GM12878 (cell line): ENCODE measurements at places on chromosomes 7 and 10. TPM values are rescaled to one million over a fixed set of nuclear protein-coding genes. Genes with fewer than 3 reads are reported as not detected.

- no peak for DNase-seq
Observed at GRCh38 chr7:3042861-3043489, 692 bp downstream of the CARD11 start.

DNA sequence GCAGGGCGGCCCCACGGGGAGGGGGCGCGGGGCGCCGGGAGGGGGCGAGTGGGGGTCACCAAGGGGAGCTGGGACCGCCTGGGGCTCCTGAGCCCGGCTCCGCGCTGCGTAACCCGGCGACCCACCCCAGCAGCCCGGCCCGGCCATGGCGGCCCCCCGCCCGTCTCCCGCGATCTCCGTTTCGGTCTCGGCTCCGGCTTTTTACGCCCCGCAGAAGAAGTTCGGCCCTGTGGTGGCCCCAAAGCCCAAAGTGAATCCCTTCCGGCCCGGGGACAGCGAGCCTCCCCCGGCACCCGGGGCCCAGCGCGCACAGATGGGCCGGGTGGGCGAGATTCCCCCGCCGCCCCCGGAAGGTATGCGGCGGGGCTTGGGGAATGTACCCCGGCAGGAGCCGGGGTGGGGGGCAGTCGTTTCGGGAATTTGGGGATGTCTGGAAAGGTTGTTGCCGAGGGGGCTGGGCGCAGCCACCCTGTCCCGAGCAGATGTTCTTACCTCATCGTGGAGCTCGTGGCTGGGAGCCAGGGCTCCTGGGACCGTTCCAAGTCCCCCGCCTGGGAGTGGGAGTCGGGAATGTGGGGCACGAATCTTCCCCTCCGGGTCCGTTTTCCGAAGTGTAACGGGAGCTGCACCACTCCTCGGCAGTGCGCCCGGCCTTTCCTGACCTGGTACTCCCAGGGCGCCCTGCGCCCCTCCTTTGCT lies 431 bp downstream of the ZYX start:
- no peak for DNase-seq

ATRNL1 gene
- 0.31 and 0.38 TPM in 2 replicates for polyA plus RNA-seq

TAS2R5 gene
- not detected in 2 replicates for polyA plus RNA-seq

- no peak for DNase-seq
Observed at GRCh38 chr7:66007232-66007631, 25.2 kb upstream of the GUSB start.

EBF3 gene
- not detected in 2 replicates for polyA plus RNA-seq

GRCh38 chr7:157612664-157613561 lies 276.1 kb downstream of the DNAJB6 start:
- no peak for DNase-seq

PTN gene
- polyA plus RNA-seq: 0.10 TPM in 1 of 2 replicates, not detected in the other

CHRM2 gene
- not detected in 2 replicates for polyA plus RNA-seq

GRCh38 chr10:113958631-113959382 lies 84.9 kb upstream of the ADRB1 start:
- no peak for DNase-seq

GRCh38 chr7:97982647-97983046 lies 7.3 kb downstream of the OCM2 start:
- no peak for DNase-seq

DNA sequence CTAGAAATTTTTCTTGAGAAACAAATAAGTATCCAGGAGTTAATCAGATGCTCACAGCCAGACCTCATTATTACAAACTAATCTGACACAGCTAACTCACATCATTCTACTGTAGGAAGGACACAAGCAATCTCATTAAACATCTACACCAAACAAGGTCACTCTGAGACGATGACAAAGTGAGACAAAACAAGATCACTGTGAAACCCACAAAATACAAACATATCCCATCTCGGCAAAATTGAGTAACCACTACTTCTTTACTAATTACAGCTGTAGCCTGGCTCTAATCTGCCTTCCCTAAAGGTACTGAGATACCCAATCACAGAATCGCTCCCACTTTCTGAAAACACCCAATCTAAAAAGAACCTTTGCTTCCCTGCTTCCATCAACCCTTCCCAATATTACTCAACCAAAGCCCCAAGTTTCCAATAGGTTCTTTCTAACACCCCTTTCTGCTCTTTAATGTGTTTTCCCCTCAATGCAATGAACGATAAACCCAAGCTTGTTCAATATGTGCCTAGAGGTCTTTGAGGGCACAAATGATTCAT lies 26.9 kb downstream of the CCDC6 start:
- no peak for DNase-seq

- no peak for DNase-seq
Observed at GRCh38 chr7:139982927-139983920, 79.5 kb downstream of the PARP12 start.

SERPINE1 gene
- 0.83 and 1.1 TPM in 2 replicates for polyA plus RNA-seq

- DNase-seq: no peak
Observed at GRCh38 chr10:123417414-123417813, 248.7 kb upstream of the GPR26 start.

DPP6 gene
- polyA plus RNA-seq: not detected in 2 replicates

GRCh38 chr7:102287981-102288278 lies 1.3 kb downstream of the SH2B2 start:
- DNase-seq: no peak

DNA sequence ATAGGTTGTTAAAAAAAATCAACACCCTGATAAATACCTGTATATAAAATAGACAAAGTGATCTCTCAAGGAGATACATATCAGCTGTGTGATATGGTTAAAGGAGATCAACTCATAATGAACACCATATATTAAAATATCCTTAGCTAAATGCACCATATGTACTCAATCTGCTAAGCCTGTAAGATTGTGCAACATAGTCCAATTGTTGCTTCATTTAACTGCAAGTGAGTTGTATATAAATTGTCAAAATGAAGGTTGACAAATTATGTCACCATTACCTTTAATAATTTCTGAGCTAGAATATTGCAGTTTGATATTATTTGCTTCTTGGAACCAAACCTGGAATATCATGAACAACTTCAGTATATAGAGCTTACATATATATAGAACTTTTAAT lies 283.7 kb downstream of the MALRD1 start:
- no peak for DNase-seq

TAS2R41 gene
- not detected in 2 replicates for polyA plus RNA-seq

SLC18A3 gene
- polyA plus RNA-seq: not detected in 2 replicates

ITIH2 gene
- polyA plus RNA-seq: 0.05 TPM in 1 of 2 replicates, not detected in the other

DNA sequence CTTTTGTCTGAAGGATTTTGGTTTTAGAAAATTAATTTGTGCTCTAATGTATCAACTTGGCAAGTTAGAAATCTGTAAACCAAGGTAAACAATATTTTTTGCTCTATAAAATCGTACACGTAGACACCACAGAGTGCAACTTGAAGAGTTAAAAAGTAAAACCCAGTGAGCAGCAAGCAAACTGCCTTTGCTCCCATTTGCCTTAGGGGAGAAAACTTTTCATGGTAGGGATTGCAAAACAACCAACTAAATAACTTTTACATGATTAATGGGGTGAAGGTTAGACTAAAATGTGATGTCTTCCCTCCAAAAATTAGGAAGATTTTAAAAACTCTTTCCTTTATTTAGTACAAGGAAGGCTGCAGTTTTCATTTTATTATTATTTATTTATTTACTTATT lies 224.2 kb upstream of the LYZL1 start:
- DNase-seq: no peak

CUX1 gene
- 21.6 and 31.0 TPM in 2 replicates for polyA plus RNA-seq

DNA sequence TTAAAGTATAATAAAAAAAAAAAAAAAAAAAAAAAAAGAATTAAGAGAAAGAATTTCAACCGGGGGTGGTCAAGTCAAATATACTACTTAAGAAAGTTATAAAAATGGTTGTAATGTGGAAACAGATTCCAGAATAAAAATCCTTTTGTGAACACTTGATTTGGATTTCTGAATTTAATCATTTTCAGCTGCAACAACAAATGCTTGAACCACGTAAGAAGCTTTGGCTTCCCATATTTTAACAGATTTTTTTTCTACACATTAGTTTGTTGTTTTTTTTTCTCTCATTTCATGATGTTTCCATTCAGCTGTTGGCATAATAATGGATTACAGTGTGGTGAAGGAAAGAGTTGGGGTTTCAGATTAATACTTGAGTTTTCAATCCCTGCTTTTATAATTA lies 137.3 kb upstream of the AGR3 start:
- no peak for DNase-seq

GRCh38 chr7:6279937-6280336 lies 7.5 kb upstream of the CYTH3 start:
- DNase-seq: no peak

GRCh38 chr7:5584821-5585220 lies 161.2 kb upstream of the TNRC18 start:
- no peak for DNase-seq

- no peak for DNase-seq
Observed at GRCh38 chr7:144818511-144818910, 17.3 kb downstream of the TPK1 start.

DNA sequence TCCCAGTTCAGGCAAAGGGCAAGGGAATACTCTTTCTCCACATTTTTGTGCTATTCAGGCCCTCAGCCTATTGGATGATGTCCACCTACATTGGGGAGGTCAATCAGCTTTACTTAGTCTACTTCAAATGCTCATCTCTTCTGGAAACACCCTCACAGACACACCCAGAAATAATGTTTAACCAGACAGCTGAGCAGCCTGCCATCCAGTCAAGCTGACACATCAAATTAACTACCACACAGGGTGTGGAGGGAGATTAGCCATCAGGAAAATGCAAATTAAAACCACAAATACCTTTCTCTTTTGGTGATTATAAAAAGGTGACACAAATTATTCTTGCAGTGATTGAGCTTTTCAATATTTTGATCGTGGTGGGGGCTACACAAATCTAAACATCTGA lies 74.7 kb upstream of the FZD8 start:
- DNase-seq: no peak

DNA sequence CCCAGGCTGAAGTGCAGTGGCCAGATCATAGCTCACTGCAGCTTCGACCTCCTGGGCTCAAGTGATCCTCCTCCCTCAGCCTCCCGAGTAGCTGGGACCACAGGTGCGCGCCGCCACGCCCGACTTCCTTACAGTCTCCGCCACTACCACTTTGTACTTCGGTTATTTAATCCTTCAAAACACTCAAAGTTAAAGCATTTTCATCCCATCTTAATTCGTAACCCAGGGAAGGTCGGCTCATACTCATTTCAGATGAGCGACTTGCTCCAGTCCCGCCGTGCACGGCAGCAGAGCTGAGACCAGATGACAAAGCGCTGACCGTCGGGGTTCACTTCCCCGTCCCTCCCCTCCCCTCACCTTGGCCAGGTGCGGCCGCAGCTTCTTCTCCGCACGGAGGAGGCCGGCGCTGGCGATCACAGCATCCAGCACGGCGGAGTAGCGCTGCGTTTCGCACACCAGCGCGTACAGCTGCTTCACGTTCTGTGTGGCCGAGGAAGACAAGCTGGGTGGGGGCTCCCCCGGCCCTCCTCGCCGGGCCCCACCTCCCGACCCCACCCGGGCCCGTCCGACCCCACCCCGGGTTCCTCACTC lies 457 bp downstream of the NSUN5 start:
- DNase-seq: no peak

LRRN3 gene
- polyA plus RNA-seq: 0.24 TPM in 1 of 2 replicates, not detected in the other

DNA sequence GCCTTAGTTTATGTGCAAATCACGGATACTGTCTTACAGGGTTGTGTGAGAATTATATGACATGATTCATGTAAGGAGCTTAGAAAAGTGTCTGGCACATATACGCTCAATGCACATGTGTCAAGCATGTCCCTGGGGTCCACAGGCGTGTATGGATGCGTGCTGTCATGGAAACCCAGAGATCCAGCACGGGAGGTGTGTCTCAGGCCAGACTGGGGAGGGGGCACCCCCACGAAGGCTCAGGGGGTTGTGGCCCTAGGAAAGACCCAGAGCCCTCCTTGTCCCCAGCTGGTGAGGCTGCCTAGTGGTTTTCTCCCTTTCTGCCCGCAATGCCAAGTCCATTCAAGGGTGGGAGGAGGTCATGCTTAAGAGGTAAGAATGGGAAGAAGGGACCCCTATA lies 9.1 kb downstream of the BTBD16 start:
- no peak for DNase-seq

PLEKHS1 gene
- not detected in 2 replicates for polyA plus RNA-seq

- no peak for DNase-seq
Observed at GRCh38 chr7:49762666-49763065, 10.8 kb upstream of the VWC2 start.

DNA sequence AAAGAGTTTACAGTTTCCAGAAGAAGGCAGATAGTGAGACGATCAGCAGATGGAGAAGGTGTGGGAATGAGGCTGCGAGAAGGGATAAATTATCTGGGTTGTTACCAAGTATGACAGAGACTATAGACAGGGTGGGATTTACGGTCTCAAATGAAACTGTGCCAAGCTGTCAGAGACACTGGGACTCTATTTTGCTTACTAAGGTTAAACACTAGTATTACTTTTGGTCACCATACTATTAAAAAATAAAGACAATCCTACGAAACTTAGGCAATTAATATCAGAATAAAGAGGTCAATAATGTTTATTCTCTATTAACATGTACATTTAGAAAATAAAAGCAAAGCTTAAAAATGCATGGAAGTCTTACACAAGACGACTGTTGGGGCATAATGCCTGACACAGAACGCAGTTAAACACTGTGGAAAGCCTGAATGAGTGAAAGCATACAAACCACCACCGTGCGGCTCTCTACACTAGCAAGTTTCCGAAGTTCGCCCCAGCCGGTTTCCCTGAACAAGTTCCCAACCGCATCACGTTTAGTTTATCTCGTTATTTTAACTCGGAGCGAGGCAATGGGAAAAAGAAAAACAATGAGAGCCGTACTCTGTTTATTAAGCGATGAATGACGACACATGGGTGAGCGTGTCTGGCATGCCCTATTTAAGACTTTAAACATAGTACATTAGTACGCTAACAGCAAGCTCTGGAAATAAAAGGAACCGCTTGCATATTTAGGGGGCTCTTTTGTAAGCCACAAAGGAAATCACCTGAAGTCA lies 909 bp upstream of the CC2D2B start:
- DNase-seq: peak; percentile 25

FAM180A gene
- not detected in 2 replicates for polyA plus RNA-seq

- DNase-seq: no peak
Observed at GRCh38 chr7:46864716-46865115, 717.2 kb downstream of the TNS3 start.
